ENCODE measurements at places on chromosomes 2 and 18. TPM values are rescaled to one million over a fixed set of nuclear protein-coding genes. Genes with fewer than 3 reads are reported as not detected.

Gene OXER1
- total RNA-seq, result 3.1 TPM

Gene BMP10
- not detected for total RNA-seq

Gene C18orf32
- 17.8 TPM for total RNA-seq

Gene POMC
- total RNA-seq, result 3.5 TPM

Gene PRKAG3
- not detected for total RNA-seq

Gene CPO
- total RNA-seq, result not detected

Gene CD8B
- 2.4 TPM for total RNA-seq

Gene SNRPD1
- 2.3 TPM for total RNA-seq

Gene CAPN14
- 1.0 TPM for total RNA-seq

Gene POTEJ
- total RNA-seq, result not detected

Gene HOXD4
- total RNA-seq, result not detected

Gene ERBB4
- 9.1 TPM for total RNA-seq

Gene SH3YL1
- 73.3 TPM for total RNA-seq

Gene COLEC12
- 71.5 TPM for total RNA-seq

Gene PJVK
- not detected for total RNA-seq

Gene SCTR
- 17.6 TPM for total RNA-seq

Gene TNFAIP6
- 1.6 TPM for total RNA-seq

Gene COL6A3
- 199 TPM for total RNA-seq

Gene HJURP
- 1.7 TPM for total RNA-seq

Gene MTHFD2
- 25.8 TPM for total RNA-seq

Gene INHBB
- 4.9 TPM for total RNA-seq

Gene IKZF2
- total RNA-seq, result 10.4 TPM

Gene CHN1
- 22.6 TPM for total RNA-seq

Gene RAB3GAP1
- total RNA-seq, result 34.5 TPM

Gene AP1S3
- total RNA-seq, result 23.2 TPM

Gene CUL3
- total RNA-seq, result 57.1 TPM

Gene GPR155
- 4.1 TPM for total RNA-seq

Data from upper lobe of left lung (tissue), 6 donors.